Tongue (tissue), 3 donors: ENCODE measurements at places on chromosomes 12 and 14. TPM values are rescaled to one million over a fixed set of nuclear protein-coding genes. Genes with fewer than 3 reads are reported as not detected.

- no peak for DNase-seq
Observed at GRCh38 chr14:62743560-62743959, 301.7 kb downstream of the KCNH5 start.

DNA sequence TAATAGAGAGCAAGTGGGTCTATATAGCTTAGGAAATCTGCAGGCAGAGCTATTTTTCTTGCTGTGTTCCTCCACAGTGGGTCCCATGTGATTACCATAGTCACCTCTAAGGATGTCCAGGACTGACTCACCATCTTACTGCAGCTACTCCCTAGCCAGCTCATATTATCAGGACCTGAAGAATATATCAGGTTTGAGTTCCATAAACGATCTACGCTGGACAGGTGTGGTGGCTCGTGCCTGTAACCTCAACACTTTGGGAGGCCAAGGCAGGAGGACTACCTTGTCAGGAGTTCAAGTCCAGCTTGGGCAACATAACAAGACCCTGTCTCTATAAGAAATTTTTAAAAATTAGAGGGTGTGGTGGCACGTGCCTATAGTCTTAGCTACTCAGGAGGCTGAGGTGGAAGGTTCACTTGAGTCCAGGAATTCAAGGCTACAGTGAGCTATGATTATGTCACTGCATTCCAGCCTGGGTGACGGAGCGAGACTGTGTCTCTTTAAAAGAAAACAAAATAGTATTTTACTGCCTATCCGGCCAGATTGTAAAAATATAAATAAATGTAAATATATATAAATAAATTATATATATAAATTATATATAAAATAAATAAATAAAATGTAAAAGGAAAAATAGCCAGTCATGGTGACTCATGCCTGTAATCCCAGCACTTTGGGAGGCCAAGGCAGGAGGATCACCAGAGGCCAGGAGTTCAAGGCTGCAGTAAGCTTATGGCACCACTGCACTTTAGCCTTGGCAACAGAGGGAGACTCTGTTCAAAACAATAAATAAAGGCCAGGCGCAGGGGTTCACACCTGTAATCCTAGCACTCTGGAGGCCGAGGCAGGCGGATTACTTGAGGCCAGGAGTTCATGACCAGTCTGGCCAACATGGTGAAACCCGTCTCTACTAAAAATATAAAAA is 6.9 kb upstream of the SPRYD4 start:
- DNase-seq: no peak

Gene L2HGDH
- total RNA-seq: 14.9 TPM

Gene TAS2R30
- total RNA-seq: 16.9 TPM

Gene OLR1
- total RNA-seq: 1.2 TPM

Gene BHLHE41
- 8.2 TPM for total RNA-seq
